Activated naive CD4-positive, alpha-beta T cell treated with anti-CD3 and anti-CD28 coated beads, Interleukin-2, amount 10 ng/mL, durations not matched to agents 7 days and 5 days (primary cell): ENCODE measurements at places on chromosomes 7 and 10.

GRCh38 chr10:120514035-120514620, 57.1 kb downstream of the PLPP4 start:
- no peak overlapping the region for H3K4me3 ChIP-seq
- no peaks in the 10 kb centered on the region for H3K27me3 ChIP-seq
- DNase-seq = peak; percentile 54
- no peak overlapping the region for H3K27ac ChIP-seq
- no peaks in the 10 kb centered on the region for H3K36me3 ChIP-seq

DNA sequence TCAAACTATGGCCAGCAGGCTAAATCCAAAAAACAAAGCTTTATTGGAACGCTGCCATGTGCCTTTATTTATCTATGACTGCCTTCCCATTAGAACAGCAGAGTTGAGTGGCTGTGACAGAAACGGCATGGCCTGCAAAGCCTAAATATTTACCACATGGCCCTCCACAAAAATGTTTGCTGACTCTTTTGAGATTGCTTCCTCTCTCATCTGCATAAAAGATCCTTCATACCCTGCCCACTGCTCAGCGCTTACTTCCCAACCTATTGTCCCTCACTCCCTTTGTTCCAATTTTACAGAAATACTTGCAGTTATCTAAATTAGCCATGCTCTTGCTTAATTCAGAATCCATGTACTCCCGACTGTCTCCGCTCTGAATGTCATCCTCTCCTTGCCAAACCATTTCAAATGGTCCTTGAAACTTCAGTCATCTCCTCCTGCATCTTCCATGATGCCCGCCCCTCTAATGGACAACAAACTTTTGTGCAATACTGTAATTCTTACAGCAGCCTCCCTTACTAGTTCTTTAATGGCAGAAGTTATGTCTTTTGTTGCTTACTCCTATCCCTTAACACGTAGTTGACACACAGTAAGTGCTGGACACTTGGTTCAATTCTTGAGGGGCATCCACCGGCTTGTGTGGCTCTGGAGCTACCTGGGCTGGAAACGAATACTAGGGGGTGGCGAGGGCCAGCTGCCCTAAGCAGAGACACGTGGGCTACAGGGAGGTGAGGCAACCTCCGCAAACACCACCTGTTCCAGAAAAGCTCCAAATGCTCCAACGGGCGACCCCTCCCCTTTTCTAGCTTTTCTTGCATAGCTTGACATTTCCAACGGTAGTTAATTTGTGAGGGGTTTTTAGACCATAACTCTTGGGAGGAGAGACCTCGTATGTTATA, 832 bp downstream of the XRCC2 start:
- peaks cover 21% of the 10 kb centered on the region for H3K4me1 ChIP-seq
- peak overlapping the region; percentile 58 for H3K27ac ChIP-seq

DNA sequence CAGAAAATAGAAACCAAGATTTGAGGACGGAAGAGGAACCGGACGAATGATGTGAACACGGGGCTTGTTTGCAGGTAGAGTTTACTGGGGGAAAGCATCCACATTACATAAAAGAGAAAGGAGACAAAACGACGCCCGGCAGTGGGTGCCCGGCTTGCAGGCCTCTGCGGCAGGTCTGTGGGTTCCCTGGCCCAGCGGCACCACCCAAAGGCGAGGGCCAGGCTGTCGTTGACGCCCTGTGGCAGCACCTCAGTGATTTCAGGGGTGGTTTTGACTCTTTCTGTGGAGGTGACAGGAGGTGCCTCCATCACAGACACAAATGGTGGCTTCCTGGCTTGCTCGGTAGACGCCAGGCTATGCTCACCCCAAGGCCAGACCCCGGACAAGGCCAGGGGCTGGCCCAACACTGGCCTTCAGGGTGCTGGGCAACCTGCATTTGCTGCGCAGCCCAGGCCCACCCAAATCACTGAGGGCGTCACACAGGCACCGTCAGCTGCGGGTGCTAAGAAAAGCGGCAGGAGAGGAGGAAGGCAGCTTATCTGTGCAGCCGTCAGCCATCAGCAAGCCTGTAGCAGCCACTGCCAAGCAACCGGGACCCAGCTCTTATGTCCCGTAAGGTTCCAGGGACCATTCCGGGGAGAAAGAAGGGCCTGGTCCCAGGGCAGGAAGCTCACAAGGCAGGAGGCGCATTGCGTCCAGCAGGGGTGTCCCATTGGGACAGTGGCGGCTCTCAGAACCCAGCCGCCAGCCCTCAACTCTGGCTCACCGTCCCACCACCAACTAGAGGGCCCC, 230.3 kb downstream of the PTPRN2 start:
- H3K27ac ChIP-seq = no peak overlapping the region
- H3K36me3 ChIP-seq = no peaks in the 10 kb centered on the region
- H3K4me1 ChIP-seq = no peaks in the 10 kb centered on the region

- no peaks in the 10 kb centered on the region for H3K36me3 ChIP-seq
- H3K27ac ChIP-seq = no peak overlapping the region
- DNase-seq = no peak
Measured at GRCh38 chr7:26627221-26627620, 237.2 kb downstream of the SKAP2 start.

DNA sequence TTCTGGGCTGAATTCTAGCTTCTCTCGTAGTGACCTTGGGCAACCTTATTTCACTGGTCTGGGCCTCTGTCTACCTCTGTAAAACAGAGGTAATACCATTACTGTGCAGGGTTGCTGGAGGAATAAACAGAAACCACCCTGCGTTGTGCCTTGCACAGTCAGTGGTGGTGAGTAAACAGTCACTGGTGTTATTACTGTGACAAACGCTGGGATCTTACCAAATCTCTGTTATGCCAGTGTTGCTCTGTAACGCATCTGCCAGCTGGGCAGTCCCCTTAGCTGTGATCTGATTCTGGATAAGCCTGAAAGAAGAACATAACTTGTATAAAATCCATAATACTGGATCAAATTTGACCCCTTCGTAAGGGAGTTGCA, 49.4 kb downstream of the NOD1 start:
- DNase-seq = no peak
- peaks cover 45% of the 10 kb centered on the region for H3K36me3 ChIP-seq
- peaks cover 3% of the 10 kb centered on the region for H3K4me1 ChIP-seq
- H3K27me3 ChIP-seq = no peaks in the 10 kb centered on the region
- no peak overlapping the region for H3K27ac ChIP-seq

DNA sequence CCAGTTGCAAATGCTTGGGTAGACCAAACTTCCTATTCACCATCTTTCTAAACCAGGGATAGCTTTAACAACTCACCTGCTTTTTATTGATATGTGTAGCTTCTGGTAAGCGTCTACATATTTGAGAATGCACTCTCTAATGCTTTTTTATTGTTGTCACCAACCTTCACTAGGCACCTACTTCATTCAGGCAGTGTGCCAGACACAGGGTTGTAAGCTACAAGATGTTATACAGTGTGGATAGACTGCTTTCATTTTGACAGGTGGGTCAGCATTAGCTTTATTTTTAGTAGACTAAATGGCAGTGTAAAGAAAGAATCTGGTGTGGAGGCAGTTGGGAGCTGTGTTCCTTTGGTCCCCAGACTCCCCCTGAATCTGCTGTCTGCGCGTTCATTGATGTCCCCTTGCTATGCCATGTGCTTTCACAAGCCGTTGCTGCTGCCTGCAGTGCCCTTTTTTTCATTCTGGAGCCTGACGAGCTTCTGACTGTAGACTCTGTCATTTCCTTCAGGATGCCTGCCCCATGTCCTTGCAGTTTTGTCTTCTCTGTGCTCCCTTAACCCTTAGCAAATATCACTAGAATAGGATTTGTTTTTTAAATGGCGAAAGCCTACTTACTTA, 32.1 kb downstream of the NRF1 start:
- H3K27me3 ChIP-seq = no peaks in the 10 kb centered on the region
- peaks cover 2% of the 10 kb centered on the region for H3K36me3 ChIP-seq
- DNase-seq = no peak
- no peaks in the 10 kb centered on the region for H3K4me1 ChIP-seq
- H3K27ac ChIP-seq = no peak overlapping the region

DNA sequence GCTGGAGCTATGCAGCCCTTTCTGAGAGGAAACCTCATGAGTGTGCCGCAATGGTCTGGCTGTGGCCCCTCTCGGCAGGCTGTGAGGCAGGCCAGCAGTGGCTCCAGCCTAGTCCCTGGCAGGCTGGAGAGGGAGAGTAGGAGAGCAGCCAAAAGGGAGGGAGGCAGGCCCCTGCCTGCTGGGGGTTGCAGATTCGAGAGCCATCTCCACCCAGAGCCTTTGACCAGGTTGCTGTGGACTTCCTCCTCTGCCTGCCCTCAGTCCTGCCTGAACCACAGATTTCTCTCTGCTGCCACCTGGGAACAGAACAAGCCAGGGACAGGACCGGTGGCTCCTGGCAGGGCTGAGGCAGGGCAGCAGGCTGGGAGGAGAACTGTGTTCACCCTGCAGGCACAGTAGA, 13.9 kb downstream of the PAX2 start:
- H3K36me3 ChIP-seq = no peaks in the 10 kb centered on the region
- no peak overlapping the region for H3K4me3 ChIP-seq
- H3K4me1 ChIP-seq = no peaks in the 10 kb centered on the region
- peaks cover 90% of the 10 kb centered on the region for H3K27me3 ChIP-seq
- no peak for DNase-seq
- H3K27ac ChIP-seq = no peak overlapping the region

DNA sequence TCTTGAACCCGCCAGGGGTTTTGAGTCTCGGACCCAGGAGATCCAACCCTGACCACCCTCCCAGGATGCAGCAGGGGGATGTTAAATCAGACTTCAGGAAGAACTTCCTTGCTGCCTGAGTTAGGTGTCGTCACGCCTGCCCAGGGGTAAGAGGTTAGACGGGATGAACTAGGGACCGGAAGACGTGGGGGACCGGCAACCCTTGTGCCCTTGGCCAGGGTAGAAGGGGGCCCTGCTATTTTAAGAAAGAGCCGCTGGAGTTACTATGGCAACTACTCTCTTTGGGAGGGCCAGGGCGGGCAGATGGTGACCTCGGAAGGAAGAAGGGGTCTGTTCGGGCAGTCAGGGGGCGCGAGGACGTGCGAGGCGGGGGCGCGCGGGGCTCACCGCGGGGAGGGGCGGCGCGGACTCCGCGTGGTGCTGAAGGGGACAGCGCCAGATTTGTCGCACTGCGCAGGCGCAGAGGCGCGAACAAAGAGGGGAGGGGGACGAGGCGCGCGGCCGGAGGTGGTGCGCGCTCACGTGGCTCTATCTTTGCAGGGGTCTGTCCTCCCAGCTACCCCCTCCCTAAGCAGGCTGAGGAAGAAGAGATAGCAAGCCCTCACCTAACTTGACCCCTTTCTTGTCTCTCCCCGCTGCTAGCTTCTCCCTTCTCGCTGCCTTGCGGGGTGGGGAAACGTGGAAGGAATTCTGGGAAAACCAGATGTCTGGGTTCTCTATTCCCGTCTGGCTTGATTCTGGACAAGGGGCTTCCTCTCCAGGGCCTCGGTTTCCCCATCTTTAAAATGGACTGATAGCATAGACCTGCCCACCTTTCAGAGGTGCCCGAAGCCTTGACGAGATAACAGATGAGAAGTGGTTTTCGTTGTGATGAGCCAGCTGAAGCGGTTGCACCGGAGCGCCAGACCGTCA, 940 bp upstream of the PSD start:
- H3K4me1 ChIP-seq = peaks cover 40% of the 10 kb centered on the region
- peak overlapping the region; percentile 96 for H3K4me3 ChIP-seq
- H3K36me3 ChIP-seq = peaks cover 16% of the 10 kb centered on the region

GRCh38 chr7:101163279-101164070, 1.9 kb downstream of the VGF start:
- DNase-seq = peak; percentile 66
- peaks cover 38% of the 10 kb centered on the region for H3K4me1 ChIP-seq
- peak overlapping the region; percentile 70 for H3K4me3 ChIP-seq
- peaks cover 70% of the 10 kb centered on the region for H3K27me3 ChIP-seq

GRCh38 chr7:41808541-41808940, 105.7 kb upstream of the INHBA start:
- H3K27ac ChIP-seq = no peak overlapping the region
- no peak overlapping the region for H3K4me3 ChIP-seq
- no peak for DNase-seq
- peaks cover under 1% of the 10 kb centered on the region for H3K4me1 ChIP-seq
- no peaks in the 10 kb centered on the region for H3K36me3 ChIP-seq

DNA sequence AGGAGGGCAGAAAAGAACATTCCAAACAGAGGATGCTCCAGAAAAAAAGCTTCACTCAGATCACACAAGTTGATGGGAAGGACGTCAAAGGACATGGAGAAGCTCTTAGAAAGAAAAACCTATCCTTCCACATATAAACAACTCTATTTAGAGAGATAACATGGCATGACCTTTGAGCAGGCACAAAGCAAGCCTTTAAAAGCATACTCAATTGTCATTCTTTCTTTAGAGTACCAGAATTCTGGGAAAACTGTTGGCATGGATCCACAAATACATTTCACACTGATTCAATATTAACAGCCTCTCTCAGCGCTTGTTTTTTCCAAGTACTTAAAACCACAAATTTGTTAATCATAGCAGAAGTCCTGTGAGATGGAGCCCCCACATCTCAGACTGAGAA, 7.3 kb upstream of the ABLIM1 start:
- no peak overlapping the region for H3K4me3 ChIP-seq
- peaks cover 30% of the 10 kb centered on the region for H3K27me3 ChIP-seq
- no peaks in the 10 kb centered on the region for H3K4me1 ChIP-seq

GRCh38 chr10:16384021-16384420, 52.8 kb upstream of the PTER start:
- H3K36me3 ChIP-seq = no peaks in the 10 kb centered on the region
- H3K27ac ChIP-seq = no peak overlapping the region
- no peak for DNase-seq
- no peaks in the 10 kb centered on the region for H3K4me1 ChIP-seq
- H3K27me3 ChIP-seq = no peaks in the 10 kb centered on the region

GRCh38 chr7:3404501-3404900, 103.4 kb downstream of the SDK1 start:
- peaks cover 6% of the 10 kb centered on the region for H3K4me1 ChIP-seq
- no peaks in the 10 kb centered on the region for H3K36me3 ChIP-seq
- no peaks in the 10 kb centered on the region for H3K27me3 ChIP-seq
- DNase-seq = no peak
- H3K27ac ChIP-seq = no peak overlapping the region
- H3K4me3 ChIP-seq = no peak overlapping the region

GRCh38 chr7:66092654-66093053, 17.0 kb downstream of the ASL start:
- H3K27me3 ChIP-seq = no peaks in the 10 kb centered on the region
- H3K4me1 ChIP-seq = no peaks in the 10 kb centered on the region
- no peak for DNase-seq
